ENCODE measurements at places on chromosomes 12 and 14.

DNA sequence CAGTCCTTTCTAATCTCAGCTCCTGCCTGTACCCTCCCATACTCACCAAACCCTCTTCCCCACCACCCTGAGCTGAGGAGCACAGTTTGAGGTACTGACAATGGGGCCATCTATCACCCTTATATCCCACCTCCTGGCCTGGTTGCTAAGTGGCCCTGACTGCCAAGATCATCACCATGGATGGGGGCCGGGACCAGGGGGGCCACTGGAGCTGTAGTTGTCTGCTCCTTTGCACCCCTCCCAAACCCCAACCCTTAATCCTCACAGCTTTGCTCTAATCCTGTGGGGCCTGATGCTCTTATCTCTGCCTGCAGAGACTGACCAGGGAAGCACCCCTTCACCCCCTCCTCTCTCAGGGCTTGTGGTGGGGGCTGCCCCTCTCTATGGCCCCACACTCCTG is 395 bp upstream of the GNB3 start:
- DNase-seq: no peak

- DNase-seq: no peak
Measured at GRCh38 chr14:88765130-88765529, 27.6 kb downstream of the EML5 start.

- no peak for DNase-seq
Measured at GRCh38 chr14:77375164-77375950, 1.5 kb downstream of the TMED8 start.

- no peak for DNase-seq
Measured at GRCh38 chr14:42550310-42550709, 943.6 kb downstream of the LRFN5 start.

- no peak for DNase-seq
Measured at GRCh38 chr14:88473791-88474190, 81.0 kb downstream of the PTPN21 start.

GRCh38 chr12:2856051-2856450 is 788 bp downstream of the TEX52 start:
- no peak for DNase-seq

- no peak for DNase-seq
Measured at GRCh38 chr14:53156238-53156637, 3.1 kb upstream of the DDHD1 start.

DNA sequence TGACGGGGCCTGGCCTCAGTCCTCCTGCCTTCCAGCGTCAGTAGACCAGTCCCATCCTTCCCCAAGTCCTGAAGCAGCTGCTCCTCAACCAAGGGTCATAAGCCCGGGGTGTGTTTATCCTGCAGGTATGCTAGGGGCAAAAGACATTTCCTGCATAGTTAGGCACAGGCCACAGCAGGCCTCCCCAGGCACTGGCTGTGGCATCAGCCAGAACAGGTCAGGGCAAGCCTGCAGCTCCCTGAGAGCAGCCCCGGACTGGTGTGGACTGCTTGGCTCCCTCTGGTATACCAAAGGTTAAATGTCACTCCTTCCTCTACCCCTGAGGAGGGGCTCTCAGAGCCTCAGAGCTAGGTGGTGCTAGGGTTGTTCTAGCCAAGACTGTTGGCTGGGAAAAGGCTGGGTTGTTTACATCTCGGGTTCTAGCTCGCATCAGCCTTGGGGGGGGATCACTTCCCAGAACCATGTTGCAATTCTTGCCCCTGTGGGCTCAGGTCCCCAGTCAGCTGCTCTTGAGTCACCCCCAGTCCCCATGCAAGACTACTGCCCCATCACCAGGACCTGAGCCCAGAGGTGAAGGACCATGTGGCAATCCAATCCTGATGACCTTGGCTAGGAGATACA is 2.9 kb downstream of the MMP14 start:
- DNase-seq: no peak

DNA sequence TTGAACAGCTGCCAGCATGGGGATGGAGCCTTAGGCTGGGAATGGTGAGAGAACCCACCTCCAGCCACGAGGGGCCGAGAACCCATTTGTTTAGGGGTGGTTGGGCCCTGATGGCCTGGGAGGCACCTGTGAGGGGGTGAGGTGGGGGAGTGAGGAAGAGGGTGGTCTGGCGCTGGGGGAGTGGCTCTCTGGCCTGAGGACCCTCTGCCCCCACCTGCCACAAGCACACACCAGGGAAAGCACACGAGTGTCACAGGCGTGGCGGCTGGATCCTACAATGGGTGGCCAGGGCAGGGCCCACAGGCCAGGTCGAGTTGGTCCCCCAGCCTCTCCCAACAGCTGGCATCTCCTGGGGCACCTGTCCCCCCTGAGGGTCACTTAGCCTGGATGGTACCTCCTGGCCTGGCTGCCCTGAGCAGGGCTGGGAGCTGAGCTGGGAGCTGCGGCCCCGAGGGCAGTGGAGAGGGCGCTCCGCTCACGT is 340.5 kb downstream of the TMEM121 start:
- DNase-seq: no peak

DNA sequence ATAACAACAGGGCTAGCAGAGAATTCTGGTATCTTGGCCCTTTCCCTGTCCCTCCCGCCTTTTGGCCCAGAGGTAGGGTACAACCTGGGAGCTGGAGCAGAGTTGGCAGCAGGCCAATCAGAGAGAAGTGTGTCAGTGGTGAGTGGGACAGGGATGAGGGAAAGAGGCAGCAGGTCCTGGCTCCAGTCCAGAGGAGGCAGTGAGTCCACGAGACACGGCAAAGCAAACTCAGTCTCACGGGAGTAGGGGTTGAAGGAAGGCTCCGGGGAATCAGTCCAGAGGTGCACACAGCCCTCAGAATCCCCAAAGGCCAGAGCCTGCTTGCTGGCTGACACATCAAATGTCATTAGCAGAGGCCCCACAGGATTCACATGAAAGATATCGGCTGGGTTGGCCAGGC is 7.3 kb downstream of the PAN2 start:
- no peak for DNase-seq

DNA sequence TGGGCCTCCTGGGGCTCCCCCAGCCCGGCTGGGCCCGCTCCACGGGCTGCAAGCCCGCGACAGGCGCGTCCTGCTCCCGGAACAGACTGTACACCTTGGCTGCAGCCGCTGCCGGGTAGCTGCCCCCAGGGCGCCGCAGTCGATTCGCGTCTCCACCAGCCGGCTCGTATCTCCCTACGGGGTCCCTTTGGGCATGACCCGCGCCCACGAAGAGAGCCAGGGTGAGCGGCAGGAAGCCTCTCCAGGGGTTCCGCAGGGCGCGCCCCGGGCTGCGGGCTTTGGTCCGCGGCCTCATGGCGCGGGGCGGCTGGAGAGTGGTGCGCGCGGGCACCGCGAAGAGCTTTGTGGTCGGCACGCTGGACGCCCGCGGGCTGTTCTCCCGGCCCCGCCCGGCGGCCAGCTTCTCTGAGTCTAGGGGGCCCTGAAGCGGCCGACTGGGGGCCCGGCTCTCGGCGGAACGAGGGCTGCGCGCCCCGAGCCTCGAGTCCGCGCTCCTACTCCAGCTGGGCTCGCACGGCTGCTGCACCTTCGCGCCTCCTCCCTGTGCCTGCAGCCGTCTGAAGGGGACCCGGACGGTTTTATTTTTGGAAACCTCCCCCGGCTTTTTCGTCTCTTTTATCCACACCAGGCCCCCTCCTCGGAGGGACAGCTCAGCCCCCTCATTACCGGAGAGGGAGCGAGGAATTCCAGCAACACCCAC is at the start of gene LTBP2:
TSS of gene LTBP2 (minus strand) at position 588 of the 700 bp plus-strand sequence. CDS start at position 295, 293 bp downstream.
- no peak for DNase-seq

GRCh38 chr14:28652782-28653181 is 113.8 kb upstream of the FOXG1 start:
- no peak for DNase-seq

GRCh38 chr14:61320806-61321384 is 484 bp upstream of the PRKCH start:
- DNase-seq: no peak

GRCh38 chr14:68247274-68247673 is 427.7 kb downstream of the RAD51B start:
- no peak for DNase-seq

DNA sequence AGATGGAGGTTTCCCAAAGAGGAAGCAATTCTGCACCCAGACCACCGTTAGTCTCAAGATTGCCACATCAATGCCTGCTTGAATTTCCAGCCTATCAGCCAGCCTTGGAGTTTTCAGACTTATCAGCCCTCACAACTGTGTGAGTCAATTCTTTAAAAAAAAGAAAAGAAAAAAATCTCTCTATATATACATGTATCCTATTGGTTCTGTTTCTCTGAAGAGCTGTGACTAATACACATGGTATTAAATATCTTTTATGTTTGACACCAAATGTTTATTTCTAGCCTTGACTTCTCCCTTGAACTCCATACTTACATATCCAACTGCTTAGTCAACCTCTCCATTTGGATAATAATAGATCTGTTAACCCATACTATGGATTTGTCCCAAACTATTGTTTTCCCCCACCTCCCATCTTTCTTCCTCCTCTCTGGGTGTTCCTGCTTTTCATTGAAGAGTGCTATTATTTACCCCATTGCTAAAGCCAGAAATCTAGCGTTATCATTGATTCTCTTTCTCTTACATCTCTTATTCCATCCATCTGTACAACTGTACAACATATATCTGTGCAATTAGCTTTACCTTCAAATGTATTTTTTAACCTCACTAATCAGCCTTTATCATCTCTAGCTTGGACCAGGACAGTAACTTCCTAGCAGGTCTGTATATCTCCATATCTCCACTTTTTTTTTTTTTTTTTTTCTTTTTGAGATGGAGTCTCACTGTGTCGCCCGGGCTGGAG is 22.7 kb upstream of the EID3 start:
- DNase-seq: no peak

DNA sequence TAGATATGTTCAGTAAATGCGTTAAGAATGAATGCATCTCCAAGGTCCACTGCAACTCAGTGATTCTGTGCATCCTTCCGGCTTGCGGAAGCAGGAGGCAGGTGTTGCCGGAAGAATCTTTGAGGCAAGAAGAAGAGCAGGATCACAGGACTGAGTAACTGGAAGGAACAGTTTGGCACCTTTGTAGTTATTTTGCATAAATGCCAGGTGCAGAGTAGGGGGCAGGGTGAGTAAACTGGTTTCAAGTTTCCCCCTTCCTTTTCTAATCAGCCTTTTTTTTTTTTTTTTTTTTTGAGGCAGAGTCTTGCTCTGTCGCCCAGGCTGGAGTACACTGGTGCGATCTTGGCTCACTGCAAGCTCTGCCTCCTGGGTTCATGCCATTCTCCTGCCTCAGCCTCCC is 22.3 kb downstream of the DYRK4 start:
- DNase-seq: no peak

DNA sequence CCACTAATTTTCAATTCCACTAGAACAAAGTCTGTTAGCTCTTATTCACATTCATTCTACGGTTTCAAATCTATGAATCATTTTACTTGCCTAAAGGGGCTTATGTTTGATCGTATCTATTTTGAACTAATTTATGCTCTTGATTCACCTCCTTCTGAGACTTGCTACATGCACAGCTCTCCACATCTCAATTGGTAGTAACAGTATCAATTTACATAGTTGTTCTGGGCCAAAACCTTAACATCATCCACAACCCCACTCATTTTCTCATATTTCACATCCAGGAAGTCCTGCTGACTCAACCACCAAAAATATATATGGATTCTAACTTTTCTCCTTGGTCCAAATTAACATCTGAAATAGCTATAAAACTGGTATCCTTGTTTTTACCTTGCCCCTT is 208.6 kb downstream of the RASSF9 start:
- no peak for DNase-seq

GRCh38 chr14:97224016-97224415 is 426.8 kb downstream of the VRK1 start:
- DNase-seq: no peak

DNA sequence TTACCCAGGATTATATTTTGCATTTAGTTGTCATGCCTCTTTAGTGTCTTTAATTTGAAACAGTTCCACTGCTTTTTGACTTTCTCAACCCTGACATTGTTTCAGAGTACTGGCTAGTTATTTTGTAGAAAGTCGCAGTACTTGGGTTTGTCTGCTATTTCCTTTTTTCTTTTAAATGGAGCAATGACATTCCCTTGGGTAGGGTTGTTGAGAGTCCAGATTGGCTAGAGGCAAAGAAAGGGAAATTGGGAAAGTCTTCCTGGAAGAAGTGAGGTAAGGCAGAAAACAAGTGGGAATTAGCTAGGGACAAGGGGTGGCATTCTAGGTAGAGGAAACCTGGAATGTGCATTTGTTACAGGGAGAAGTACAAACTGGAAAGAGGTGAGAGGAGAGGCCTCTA is 245.9 kb downstream of the EMP1 start:
- no peak for DNase-seq

GRCh38 chr14:96464136-96464535 is 38.0 kb upstream of the PAPOLA start:
- no peak for DNase-seq

DNA sequence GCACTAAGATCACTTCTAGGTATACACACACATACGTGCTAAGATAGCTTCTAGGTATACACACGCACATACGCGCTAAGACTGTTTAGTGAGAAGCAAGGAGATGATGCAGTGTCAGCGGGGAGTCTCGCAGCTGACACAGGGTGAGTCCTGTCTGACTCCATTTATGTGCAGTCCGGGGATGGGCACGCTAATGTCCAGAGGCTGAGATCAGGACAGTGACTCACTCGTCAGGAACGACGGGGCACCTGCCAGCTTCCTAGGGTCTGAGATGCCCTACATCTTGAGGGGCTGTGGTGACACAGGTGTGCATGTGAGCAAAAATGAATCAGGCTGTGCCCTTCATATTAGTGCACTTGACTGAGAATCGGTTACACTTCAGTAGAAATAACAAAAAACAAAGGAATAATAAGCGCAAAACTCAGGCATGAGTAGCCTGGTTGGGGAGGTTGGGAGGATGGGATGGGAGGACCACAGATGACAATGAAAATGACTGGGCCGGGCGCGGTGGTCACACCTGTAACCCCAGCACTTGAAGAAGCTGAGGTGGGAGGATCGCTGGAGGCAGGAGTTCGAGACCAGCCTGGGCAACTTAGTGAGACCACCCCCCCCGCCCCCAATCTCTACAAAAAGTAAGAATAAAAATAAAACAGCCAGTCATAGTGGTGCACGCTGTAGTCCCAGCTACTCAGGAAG is 29.1 kb upstream of the ULK1 start:
- no peak for DNase-seq

DNA sequence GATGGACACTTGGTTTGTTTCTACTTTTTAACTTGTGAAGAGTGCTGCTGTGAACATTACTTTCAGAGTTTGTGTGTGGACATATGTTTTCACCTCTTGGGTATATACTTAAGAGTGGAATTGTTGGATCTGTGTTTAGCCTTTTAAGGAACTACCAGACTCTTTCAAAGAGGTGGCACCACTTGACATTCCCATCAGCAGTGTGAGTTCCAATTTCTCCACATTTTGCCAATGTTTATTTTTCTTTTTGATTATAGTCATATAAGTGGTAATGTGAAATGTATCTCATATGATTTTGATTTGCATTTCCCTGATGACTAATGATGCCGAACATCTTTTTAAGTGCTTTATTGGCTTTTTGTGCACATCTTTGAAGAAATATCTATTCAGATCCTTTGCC is 44.8 kb downstream of the ARHGAP5 start:
- no peak for DNase-seq

- DNase-seq: no peak
Measured at GRCh38 chr12:52190860-52191729, 719 bp downstream of the KRT80 start.

GRCh38 chr12:1611803-1612572 is 17.0 kb upstream of the WNT5B start:
- no peak for DNase-seq

- DNase-seq: no peak
Measured at GRCh38 chr12:113200021-113200797, 14.7 kb downstream of the RITA1 start.
